ENCODE measurements at places on chromosomes 5 and 9.

DNA sequence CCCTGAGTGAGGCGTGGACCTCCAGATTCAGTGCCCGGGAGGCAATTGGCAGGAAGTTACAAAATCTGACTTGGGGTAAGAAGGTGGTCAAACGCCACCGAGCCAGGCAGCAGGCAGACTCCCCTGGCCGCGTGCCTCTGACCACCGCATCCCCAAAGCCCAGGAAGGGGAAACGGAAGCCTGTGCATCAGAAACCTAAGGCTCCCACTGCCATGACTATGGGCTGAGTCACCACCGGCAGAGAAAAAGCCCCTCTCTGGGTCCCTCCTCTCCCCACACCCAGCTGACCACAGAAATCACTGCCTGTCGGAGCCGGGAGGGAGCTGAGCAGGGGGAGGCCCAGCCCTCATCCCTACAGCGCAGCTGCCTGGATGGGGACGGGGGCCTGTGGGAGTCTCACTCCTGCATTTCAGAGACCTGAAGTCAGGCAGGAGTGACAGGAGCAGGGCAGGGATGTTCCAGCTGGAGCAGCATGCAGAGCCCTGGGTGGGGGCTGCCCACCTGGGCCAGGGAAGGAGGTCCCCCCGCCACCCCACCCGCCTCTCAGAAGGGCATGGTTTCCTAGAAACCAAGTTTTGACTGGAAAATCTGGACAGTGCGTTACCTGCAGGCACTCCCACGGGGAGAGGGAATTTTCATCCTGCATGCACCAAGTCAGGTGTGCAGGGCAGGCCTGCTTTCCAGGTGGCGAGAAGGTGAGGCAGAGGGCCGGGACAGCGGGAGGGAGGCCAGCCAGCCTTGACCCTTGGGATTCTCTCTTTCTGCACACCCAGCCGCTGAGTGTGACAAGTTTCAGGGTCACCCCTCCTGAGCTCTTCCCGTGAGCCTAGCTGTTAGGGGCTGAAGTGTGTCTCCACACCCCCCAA, 68.2 kb downstream of the LRSAM1 start:
- no peak for DNase-seq

DNA sequence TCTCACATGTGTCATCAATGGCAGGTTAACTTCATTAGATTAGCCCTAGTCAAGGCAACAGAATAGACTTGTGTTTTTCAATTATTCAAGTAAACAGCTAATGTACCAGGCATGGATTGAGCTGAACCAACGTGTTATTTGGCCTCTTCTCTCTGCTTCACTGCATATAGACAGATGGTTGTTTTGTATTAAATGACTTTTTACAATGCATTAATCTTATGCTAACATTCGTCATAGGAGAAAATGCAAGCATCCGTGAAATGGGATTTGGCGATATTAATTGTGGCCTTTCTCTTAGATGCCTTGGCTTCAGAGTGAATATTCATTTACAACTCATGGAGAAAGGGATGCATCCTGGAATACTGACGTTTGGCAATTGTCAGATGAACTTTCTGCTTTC, 208.0 kb downstream of the KCTD16 start:
- no peak for DNase-seq

DNA sequence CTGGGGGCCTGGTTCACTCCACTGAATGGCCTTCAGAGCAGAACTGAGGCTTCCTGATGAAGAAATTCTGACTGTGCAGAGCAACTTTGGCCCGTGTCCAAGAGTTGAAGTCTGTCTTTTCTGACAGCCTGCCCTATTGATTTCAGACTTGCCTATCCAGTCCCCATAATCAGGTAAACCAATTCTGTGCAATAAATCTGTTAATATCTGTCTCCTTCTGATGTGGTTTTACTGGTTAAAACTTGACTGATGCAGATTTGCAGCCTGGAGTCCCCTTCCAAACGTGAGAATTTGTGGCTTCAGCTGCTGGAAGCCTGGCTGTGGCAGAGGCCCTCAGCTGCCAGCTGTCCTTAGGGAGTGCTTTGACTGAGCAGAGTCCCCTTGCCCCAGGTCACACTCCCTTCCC, 283.9 kb upstream of the ANKRD55 start:
- DNase-seq = no peak

DNA sequence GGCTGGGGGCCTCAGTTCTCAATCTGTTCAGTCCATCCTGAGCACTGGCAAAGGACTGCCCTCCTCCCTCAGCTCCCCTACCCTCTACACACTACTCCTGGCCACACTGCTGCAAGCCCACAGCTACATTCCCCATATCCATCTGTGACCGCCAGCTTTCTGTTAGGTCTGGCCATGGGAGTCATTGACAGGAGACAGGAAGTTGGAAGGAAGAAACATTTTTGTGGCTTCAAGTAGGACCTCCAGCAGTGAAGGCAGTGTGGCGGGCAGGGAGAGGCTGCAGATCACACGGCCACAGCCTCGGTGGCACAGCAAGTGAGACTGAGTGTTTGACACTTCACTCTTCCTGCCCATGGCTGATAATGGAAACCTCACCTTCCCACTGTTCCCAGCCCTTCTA, 55.9 kb downstream of the SECISBP2 start:
- DNase-seq = no peak

DNA sequence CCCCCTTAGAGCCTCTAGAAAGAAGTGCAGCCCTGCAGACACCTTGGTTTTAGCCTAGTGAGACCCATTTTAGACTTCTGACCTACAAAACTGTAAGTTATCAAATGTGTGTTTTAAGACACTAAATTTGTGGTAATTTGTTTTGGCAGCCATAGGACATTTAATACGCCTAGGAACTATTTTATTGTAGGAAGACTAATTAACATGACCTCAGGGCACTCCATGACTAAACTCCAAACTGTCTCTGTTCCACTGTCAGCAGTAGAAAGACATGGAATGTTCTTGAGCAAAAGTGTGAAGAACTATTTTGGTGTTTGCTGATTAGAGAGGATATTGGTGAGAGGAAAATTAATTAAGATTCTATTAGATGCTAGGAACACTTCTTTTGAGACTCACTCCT, 4.1 kb upstream of the APC start:
- no peak for DNase-seq

- DNase-seq = no peak
Observed at GRCh38 chr5:1668141-1668721, 131.4 kb downstream of the MRPL36 start.

DNA sequence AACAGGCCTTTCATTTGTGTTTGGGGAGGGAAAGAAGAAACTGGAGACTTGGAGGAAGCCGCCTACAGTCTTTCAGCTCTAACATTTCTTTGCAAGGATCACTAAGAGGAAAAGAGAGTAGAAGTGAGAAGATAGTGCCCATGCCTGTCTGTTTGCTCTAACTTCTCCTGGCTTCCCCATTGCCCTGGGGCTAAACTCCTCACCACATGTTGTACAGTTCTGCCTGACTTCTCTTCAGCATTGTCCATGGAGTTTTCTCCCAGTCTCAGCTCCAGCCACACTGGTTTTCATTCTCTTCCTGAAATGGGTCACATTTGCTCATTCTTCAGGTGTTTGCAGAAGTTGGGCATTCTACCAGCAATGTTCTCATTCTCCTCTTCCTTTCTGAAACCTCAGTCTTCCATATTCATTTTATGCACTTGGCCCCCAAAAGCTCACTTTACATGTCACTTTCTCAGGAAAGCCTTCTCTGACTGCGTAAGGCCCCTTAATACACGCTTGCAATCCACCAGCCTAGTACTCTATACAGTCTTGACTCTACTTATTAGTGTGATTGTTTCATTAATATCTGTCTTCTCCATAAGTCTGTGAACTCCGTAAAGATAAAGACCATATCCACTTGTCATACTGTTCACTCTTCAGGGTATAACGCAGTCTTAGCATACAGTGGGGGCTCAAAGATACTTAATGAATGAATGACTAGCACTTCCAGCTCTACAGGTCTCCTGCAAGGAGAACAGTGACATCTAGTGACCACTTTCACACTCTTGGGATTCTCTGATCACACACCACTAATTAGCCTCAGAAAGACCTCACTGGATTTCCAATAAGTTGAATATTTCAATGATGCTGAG, 40.2 kb upstream of the TRIM32 start:
- DNase-seq = no peak
